ENCODE measurements at places on chromosomes 16 and 17.
A peak's percentile ranks its signal among the peaks of the same experiment; 100 is the strongest.

GRCh38 chr16:1734123-1734522 is 28.1 kb downstream of the MAPK8IP3 start:
- no peak for DNase-seq

- no peak for DNase-seq
Observed at GRCh38 chr17:66789093-66789492, 45.8 kb upstream of the CACNG5 start.

DNA sequence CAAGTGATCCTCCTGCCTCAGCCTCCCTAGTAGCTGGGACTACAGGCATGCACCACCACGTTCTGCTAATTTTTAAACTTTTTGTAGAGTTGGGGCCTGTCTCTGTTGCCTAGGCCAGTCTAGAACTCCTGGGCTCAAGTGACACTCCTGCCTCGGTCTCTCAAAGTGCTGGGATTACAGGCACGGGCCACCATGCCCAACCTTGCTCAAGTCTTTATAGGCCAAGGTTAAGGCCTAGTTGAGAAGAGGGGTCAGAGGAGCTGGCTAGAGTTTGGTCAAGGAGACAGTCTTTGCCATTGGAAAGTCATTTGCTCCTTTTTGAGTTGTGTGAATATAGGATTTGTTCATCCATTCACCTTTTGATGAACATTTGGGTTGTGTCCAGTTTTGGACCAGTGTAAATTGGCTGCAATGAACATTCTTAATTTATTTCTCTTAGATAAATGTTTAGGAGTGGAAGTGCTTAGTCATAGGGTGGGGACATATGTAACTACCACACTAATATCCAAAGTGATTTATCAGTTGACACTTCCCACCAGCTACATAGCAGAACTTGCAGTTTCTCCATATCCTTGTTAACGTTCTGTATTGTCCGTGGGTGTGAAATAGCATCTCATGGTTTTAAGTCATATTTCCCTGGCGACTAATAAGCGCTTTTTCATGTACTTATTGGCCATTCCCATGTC is 30.7 kb upstream of the ARHGAP17 start:
- DNase-seq, result peak; percentile 25

DNA sequence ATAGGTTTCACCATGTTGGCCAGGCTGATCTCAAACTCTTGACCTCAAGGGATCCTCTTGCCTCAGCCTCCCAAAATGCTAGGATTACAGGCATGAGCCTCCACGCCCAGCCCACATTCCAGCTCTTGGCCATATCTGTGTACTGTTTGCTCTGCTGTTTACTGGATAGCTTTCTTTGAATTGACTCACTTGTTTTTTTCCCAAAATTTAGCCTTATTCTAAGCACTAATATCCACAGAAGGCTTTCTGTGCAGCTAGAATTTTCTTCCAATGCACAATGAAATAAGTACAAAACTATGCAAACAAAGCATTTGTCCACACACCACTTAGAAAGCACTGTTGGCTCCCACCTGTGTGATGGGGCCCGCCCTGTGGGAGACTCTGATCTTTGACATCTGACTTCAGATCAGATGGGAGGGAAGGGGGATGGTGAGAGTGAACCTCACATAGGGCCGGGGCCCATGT is 72.2 kb downstream of the CLEC16A start:
- no peak for DNase-seq

DNA sequence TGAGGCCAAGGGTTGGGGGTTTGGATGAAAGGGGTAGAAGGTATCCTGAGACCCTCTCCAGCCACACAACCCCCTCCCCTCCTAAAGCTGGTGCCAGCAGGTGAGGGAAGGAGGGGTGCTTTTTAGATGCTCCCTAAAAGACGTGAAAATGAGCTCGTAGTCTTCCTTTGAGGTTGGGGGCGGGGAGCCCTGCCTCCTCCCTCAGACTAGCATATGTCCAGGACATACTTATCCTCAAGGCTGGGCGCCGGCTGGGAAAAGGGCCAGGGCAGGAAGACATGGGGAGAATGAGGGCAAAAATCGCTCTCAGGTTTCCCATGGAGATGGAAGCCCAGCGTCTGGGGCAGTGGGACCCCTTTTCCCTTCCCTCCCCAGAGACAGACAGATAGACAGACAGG is 26.7 kb downstream of the SRCIN1 start:
- DNase-seq, result no peak

GRCh38 chr17:5705081-5705875 is 121.0 kb upstream of the NLRP1 start:
- DNase-seq, result peak; percentile 2

GRCh38 chr16:7745276-7745675 is 412.6 kb downstream of the RBFOX1 start:
- no peak for DNase-seq

DNA sequence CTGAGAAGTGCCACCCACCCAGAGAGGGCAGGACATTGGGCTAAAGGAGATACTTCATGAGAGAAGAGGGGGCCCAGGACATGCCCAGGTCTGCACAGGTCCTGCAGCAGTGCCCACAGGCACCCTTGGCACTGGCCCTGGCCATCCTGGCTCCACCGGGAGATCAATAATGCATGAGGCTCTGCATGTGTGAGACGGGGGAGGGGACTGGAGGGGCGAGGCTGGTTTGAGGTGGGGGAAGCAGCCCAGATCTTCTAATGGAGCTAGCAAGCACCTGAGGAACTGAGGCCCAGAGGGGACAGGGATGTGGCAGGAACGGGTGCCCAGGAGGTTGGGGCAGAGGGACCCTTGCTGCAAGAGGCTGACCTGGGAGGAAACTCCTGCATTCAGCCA is 567 bp downstream of the OSBPL7 start:
- DNase-seq, result no peak

- DNase-seq, result no peak
Observed at GRCh38 chr16:51155199-51155607, 4.1 kb upstream of the SALL1 start.

DNA sequence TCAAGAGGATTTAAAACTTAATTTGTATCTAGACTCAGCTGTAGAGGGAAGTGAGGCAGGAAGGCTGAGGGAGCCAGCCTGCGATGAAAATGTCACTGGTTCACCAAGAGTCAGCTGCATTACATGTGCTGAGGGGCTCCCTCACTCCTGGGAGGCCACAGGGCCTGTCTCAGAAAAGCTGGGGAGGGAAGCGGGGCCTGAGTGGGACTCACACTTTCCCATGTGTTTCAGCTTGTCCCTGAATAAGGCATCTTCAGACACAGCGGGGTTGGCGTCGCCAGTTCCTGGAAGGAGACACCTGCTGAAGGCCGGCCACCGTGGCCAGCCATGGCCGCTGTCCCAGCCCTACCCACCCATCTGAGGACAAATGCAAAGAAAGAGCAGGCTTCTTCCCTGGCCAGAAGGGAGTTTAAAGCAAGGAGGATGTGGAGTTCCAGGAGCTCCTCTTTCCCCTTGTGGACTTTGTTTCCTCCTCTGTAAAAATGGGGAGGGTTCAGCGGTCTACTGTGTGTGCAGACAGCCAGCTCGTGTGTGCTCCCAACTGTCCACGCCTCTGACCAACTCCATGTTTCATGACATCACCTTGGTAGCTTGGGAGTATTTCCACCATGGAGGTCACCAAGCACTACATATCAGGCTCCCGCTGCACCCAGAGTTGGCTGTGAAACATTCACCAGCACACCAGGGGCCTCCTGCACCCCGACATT is 19.2 kb upstream of the MRPS23 start:
- DNase-seq, result no peak

- peak; percentile 33 for DNase-seq
Observed at GRCh38 chr17:63082273-63082861, 116.3 kb downstream of the TANC2 start.

DNA sequence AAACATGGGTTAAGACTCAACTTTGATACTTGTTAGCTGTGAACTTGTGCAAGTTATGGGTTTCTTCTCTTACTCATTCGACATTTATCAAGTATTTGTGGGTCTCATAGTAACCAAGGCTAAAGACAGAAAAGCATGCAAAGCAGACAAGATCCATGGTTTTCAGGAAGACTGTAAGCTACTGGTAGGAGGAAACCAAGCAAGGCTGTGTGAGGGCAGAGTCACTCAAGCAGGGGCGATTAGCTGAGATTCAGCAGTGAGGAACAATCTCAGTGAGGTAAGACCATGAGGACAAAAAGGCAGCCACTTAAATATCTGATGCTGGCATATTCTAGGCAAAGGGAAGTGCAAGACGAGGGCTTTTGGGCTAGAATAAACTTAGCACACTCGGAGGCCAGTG is 29.5 kb downstream of the MBTD1 start:
- DNase-seq, result no peak

DNA sequence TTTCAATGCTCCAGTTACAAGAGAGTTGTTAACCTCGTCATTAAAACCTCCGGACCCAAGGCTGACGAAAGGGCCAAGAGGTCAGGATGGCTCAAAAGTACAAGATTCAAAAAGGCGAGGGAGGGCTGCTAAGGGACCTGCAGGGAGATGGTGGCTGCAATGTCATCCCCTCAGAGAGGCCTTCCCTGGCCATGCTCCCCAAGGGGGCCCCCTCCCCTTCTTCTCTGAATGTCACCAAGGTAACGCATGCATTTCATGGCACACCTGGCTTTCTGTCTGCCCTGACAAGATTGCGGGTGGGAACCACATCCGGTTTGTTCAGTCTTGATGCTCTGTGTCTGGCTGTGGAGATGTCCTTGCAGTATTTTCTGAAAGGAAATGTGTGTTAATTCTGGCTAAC is 89.9 kb downstream of the C16orf78 start:
- peak; percentile 80 for DNase-seq

- DNase-seq, result no peak
Observed at GRCh38 chr17:7204336-7204735, 15.3 kb downstream of the DLG4 start.

Data from CD4-positive, CD25-positive, alpha-beta regulatory T cell (primary cell).